Kidney (tissue), 22 donors: ENCODE measurements at places on chromosomes 1 and 21.
A peak's percentile ranks its signal among the peaks of the same experiment; 100 is the strongest.

GRCh38 chr1:161260376-161261260, 2.1 kb downstream of the PCP4L1 start:
- H3K27me3 ChIP-seq: peaks cover 4% of the 10 kb centered on the region
- DNase-seq: no peak
- no peaks in the 10 kb centered on the region for H3K36me3 ChIP-seq
- H3K27ac ChIP-seq: no peak overlapping the region

- H3K4me3 ChIP-seq: no peak overlapping the region
- no peaks in the 10 kb centered on the region for H3K36me3 ChIP-seq
- DNase-seq: no peak
- no peak overlapping the region for H3K27ac ChIP-seq
- no peaks in the 10 kb centered on the region for H3K27me3 ChIP-seq
- H3K4me1 ChIP-seq: no peaks in the 10 kb centered on the region
These were observed 248.2 kb upstream of the TPTE start for GRCh38 chr21:10273196-10273595.

DNA sequence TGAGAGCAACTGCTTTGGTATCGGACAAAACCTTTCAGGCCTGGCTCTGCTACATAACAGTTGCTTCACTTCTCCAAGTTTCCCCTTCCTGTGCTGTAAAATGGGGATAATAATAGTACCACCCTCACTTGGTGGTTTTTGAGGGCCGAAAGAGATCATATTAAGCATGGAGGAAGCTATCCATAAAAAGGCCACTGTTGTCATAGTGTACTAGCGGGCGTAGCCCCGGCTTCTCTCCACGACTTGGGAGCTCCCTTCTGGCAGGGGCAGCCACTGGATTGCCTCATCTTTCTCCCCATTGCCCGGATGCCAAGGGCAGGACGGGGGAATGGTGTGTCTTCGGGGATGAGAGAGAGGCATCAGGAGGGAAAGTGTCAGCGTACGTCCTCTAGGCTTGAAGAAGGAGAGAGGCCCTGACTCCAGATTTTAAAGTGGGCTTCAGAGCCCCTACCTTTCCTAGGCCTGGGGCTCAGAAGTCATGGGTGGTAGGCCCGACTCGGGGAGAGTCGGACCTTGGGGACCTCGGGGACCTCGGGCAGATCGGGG, 548 bp upstream of the MFSD2A start:
- peaks cover 2% of the 10 kb centered on the region for H3K27me3 ChIP-seq
- no peak overlapping the region for H3K4me3 ChIP-seq
- no peaks in the 10 kb centered on the region for H3K36me3 ChIP-seq
- H3K27ac ChIP-seq: no peak overlapping the region
- no peaks in the 10 kb centered on the region for H3K4me1 ChIP-seq

DNA sequence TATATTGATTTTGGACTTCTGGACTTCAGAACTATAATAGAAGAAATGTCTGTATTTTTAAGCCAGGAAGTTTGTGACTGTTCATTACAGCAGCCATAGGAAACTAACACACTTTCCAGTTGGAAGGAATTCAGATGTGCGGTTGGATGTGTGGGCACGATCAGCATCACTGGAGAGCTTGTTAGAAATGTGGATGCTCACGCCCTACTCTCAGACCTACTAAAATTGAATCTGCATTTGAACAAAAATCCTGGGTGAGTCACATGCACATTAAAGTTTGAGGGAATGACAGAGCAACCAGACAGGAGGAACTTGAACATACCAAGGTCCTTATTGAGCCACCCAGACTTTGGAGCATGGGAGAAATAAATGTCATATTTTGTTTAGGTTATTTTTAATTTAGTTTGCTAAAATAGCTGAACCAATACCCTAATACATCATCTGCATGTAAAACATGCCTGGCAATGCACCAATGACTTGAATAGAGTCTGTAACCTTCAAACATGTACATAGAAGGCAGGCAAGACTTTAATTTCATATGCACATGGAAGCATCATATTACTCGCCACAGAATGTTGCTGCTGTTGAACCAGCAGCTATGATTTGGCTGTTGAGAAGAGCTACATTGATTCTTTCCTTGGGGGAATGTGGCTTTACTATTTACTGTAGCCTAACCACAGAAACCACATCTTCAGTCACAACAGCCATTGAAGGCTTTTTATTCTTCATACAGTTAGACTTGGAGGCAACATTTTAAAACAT, 346.2 kb downstream of the BARHL2 start:
- H3K4me1 ChIP-seq: no peaks in the 10 kb centered on the region
- no peak for DNase-seq
- no peaks in the 10 kb centered on the region for H3K27me3 ChIP-seq
- no peak overlapping the region for H3K27ac ChIP-seq

- peak overlapping the region; percentile 41 for H3K27ac ChIP-seq
- DNase-seq: peak; percentile 80
- H3K27me3 ChIP-seq: no peaks in the 10 kb centered on the region
- H3K4me3 ChIP-seq: no peak overlapping the region
- H3K4me1 ChIP-seq: no peaks in the 10 kb centered on the region
These were observed 113.0 kb upstream of the ERG start for GRCh38 chr21:38611277-38611676.

DNA sequence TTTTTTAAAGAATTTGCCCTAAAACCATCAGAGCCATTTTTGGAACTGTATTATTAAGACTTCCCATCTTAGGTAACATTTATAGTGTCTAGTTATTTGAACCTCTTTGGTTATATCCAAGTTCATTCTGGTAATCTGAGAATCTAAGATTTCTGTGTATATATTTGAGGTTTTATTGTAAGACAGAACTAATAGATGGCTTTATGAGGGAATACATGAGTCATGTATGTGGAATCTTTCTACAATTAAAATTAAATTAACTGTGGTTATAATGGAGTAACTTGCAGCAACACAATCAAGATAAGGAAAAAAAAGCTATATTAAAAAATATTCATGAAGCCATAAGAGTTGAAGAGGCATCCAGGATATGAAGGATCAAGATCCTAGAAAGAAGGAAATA, 92.1 kb downstream of the UBE2U start:
- H3K27me3 ChIP-seq: no peaks in the 10 kb centered on the region
- H3K36me3 ChIP-seq: no peaks in the 10 kb centered on the region
- no peak for DNase-seq
- H3K4me1 ChIP-seq: no peaks in the 10 kb centered on the region
- no peak overlapping the region for H3K27ac ChIP-seq

- no peaks in the 10 kb centered on the region for H3K27me3 ChIP-seq
- H3K27ac ChIP-seq: no peak overlapping the region
- no peak for DNase-seq
- peaks cover 40% of the 10 kb centered on the region for H3K36me3 ChIP-seq
- no peak overlapping the region for H3K4me3 ChIP-seq
These were observed 21.1 kb downstream of the IPO9 start for GRCh38 chr1:201850053-201850397.

- peak; percentile 6 for DNase-seq
- no peak overlapping the region for H3K27ac ChIP-seq
- H3K4me1 ChIP-seq: no peaks in the 10 kb centered on the region
- no peaks in the 10 kb centered on the region for H3K36me3 ChIP-seq
- no peak overlapping the region for H3K4me3 ChIP-seq
- H3K27me3 ChIP-seq: no peaks in the 10 kb centered on the region
These were observed 35.1 kb upstream of the PRSS38 start for GRCh38 chr1:227780101-227781044.

DNA sequence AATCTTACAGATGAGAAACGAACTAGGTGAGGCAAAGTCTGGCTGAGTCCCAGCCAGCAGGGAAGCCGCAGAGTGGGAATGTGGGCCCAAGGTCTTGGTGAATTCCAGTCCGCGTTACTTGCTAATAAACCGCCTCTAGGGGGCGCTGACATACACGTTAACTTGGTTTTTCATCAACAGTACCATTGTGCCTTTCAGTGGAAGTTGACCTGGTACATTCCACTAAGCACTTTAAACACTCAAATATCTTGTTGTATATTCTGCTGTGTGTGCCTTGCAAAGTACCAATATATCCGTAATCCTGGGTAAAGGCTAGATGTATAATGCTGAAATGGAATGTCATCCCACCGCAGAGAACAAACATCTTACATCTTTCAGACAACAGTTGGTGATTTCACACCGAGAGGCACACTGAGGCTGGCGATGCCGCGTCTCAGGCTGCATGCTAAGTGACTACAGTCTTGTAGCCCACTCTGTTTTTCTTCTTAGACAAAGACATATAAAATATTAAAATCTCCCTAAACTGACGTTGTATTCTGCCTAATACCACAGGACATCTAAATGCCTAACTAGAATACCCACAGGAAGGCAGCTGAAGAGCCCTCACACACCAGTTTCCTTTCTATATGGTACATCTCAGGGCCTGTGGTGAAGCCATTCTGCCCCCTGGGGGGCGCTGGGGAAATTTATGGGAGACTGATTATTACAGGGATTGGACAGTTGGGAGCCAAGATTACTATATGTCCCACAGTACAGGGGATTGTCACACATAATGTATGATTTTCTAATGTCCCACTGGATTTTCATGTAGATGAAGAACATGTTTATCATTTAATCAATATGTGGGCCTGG, 49.2 kb upstream of the C1orf198 start:
- H3K4me1 ChIP-seq: no peaks in the 10 kb centered on the region
- peaks cover 4% of the 10 kb centered on the region for H3K36me3 ChIP-seq
- no peak overlapping the region for H3K4me3 ChIP-seq

DNA sequence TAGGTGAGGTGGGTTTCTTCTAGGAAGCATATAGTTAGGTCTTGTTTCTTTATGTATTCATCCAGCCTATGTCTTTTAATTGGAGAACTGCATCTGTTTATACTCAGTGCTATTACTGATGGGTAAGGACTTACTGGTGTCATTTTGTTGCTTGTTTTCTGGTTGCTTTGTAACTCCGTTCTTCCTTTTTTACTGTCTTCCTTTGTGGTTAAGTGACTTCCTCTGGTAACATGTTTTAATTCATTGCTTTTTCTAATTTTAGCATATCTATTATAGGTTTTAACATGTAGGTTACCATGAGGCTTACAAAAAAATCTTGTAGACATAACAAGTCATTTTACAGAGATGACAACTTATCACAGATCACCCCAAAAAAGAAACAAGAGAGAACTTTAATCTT, 160.8 kb downstream of the VAV3 start:
- H3K36me3 ChIP-seq: no peaks in the 10 kb centered on the region
- no peak overlapping the region for H3K27ac ChIP-seq
- H3K4me1 ChIP-seq: no peaks in the 10 kb centered on the region
- H3K27me3 ChIP-seq: no peaks in the 10 kb centered on the region

GRCh38 chr1:178282949-178283367, 189.1 kb downstream of the RASAL2 start:
- no peak for DNase-seq
- no peaks in the 10 kb centered on the region for H3K27me3 ChIP-seq
- peaks cover 2% of the 10 kb centered on the region for H3K4me1 ChIP-seq
- no peak overlapping the region for H3K27ac ChIP-seq
- no peak overlapping the region for H3K4me3 ChIP-seq

DNA sequence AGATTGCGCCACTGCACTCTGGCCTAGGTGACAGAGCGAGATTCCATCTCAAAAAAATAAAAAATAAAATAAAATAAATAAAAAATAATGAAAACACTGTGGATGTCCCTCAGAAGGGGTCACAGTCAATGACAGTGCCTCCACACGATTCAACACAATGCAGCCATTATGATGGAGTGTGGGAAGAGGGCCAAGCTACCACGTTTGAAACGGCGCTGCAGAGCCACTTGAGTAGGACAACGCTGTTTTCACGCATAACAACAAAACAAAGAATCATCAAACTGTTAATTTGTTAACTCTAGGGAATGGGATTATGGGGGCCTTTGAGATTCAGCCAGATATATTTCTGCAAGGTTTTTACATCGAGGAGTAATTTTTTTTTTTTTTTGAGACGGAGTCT, 36.5 kb downstream of the NKAIN1 start:
- H3K27ac ChIP-seq: no peak overlapping the region
- H3K4me1 ChIP-seq: no peaks in the 10 kb centered on the region
- no peaks in the 10 kb centered on the region for H3K36me3 ChIP-seq
- DNase-seq: no peak
- H3K4me3 ChIP-seq: no peak overlapping the region
- H3K27me3 ChIP-seq: no peaks in the 10 kb centered on the region

- H3K4me3 ChIP-seq: no peak overlapping the region
- peak; percentile 70 for DNase-seq
- H3K4me1 ChIP-seq: peaks cover 13% of the 10 kb centered on the region
- peak overlapping the region; percentile 78 for H3K27ac ChIP-seq
- H3K36me3 ChIP-seq: no peaks in the 10 kb centered on the region
These were observed 16.6 kb downstream of the MYOG start for GRCh38 chr1:203069030-203069747.

DNA sequence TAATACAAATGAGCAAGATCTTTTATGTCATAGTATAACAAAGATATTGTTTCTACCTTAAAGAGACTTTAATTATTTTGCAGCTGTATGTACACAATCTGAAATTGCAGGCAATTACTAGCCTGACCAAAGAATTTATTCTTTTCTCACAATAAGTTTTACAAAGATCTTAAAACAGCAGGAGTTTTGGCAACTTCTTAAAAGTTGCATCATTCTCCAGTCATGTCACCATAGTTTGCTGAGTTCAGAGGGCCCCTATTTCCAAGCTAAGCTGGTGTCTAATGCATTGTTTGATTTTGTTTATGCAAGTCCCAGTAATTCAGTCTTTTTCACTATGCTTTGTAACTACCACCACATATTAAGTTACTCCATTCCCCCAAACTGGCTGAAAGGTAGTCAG, 114.8 kb downstream of the DNAH14 start:
- DNase-seq: no peak
- no peaks in the 10 kb centered on the region for H3K27me3 ChIP-seq
- no peaks in the 10 kb centered on the region for H3K4me1 ChIP-seq
- H3K27ac ChIP-seq: no peak overlapping the region
- H3K36me3 ChIP-seq: no peaks in the 10 kb centered on the region

DNA sequence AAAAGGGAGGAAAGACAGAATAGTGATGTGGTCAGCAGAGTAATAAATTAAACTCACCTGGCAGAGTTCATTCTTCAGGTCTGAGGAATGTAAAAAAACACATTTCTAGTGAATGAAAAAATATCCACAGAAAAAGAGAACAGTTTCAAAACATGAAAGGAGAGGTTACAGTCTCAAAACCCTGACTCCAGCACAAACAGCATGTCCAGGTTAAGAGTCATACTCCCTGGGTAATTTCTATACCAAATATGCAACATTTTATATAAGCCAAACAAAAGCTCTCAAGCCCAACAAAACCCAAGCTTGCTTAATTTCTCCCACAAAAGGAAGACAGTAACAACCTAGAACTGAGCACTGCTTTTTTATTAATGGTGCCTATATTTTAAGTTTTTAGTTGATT, 173.0 kb downstream of the NTMT2 start:
- H3K36me3 ChIP-seq: no peaks in the 10 kb centered on the region
- H3K27me3 ChIP-seq: no peaks in the 10 kb centered on the region
- no peak overlapping the region for H3K27ac ChIP-seq
- no peaks in the 10 kb centered on the region for H3K4me1 ChIP-seq
- no peak for DNase-seq

DNA sequence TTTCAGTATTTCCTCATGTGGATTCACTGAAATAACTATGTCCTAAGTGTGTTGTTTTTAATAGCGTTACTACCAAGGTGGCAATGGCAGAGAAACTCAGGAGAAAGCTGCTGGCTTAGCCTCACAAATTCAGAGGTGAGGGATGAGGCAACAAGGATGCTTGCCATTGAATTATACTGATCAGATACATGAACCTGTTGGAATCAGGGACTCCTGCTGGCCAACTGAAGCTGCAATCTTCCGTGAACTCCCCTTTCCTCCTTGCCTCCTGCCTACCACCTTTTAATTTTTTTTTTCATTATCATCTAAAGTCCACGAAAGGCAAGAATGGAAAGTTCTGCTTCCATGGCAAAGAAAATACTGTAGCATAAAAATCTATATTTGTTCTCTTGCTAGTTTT, 254.7 kb downstream of the NFIA start:
- peaks cover 6% of the 10 kb centered on the region for H3K4me1 ChIP-seq
- H3K27me3 ChIP-seq: no peaks in the 10 kb centered on the region
- H3K36me3 ChIP-seq: no peaks in the 10 kb centered on the region
- no peak overlapping the region for H3K4me3 ChIP-seq
